Stimulated activated CD8-positive, alpha-beta memory T cell treated with anti-CD3 and anti-CD28 coated beads, Interleukin-12 subunit alpha, Interleukin-12 subunit beta, amount 100 ng/mL, for 4 hours (primary cell): ENCODE measurements at places on chromosomes 11 and 22.

- no peak for DNase-seq
Measured at GRCh38 chr11:104394508-104394907, 230.6 kb upstream of the PDGFD start.

DNA sequence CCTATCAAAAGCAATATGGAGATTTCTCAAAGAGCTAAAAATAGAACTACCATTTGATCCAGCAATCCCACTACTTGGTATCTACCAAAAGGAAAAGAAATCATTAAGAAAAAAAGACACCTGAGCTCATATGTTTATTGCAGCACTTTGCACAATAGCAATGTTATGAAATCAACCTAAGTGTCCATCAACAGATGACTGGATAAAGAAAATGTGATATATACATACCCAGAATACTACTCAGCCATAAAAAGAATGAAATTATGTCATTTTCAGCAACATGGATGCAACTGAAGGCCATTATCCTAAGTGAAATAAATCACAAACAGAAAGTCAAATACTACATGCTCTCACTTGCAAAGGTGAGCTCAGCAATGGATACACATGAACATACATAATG lies 1565.5 kb upstream of the RAG2 start:
- DNase-seq: no peak

DNA sequence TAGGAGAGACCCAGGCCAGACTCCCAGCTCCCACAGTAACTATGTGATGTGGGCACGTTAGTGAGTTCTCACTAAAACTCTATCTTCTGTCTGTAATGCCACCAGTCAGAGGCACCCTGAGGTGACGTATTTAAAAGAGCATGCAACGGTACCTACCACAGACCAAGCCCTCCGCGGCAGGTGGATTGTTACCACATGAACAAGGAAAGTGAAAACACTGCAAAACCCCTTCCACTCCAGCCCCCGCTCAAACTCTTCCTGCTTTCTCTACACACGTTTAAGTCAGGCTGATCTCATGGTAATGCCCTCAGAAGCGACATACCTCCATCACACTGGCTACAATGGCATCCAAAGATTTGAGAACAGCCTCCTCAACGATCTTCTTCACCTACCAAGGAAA lies 36.7 kb downstream of the SERPIND1 start:
- DNase-seq: peak; percentile 4

DNA sequence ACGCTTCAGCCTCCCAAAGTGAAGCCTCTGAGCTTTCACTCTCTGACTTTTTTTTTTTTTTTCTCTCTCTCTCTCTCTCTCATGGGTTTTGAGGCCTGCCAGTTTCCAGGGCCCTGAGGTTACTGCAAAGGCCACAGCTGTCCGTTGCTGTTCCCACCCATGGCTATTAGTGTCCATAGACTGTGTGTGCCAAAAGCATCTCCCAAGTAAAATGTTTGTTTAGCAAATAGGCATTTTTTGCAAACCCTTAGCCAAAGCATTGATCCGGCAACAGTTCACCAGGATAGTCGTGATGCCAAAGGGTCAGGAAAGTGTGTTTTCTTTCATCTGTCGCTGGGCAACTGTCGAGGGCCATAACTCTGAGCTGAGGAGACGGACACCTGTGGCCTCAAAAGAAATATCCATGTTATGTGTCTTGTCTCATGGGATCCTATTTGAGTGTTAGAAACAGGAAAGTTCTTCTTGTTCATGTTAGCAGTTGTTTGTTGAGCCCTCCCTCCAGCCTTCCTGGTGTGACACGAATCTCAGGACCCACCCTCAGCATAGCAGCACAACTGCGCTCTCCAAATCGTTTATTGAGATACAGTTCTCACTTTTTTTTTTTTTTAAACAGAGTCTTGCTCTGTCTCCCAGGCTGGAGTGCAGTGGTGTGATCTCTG lies 18.4 kb downstream of the FADS2 start:
- DNase-seq: no peak
